Chondrocyte (in vitro differentiated cells): ENCODE measurements at places on chromosomes 2 and 18. TPM values are rescaled to one million over a fixed set of nuclear protein-coding genes. Genes with fewer than 3 reads are reported as not detected.

GRCh38 chr2:128037649-128038048 lies 9.8 kb upstream of the SAP130 start:
- DNase-seq, result no peak

GRCh38 chr18:8584798-8585197 lies 24.4 kb upstream of the RAB12 start:
- DNase-seq, result no peak

SPP2 gene
- not detected in 3 replicates for total RNA-seq

REG1B gene
- not detected in 3 replicates for total RNA-seq

DNA sequence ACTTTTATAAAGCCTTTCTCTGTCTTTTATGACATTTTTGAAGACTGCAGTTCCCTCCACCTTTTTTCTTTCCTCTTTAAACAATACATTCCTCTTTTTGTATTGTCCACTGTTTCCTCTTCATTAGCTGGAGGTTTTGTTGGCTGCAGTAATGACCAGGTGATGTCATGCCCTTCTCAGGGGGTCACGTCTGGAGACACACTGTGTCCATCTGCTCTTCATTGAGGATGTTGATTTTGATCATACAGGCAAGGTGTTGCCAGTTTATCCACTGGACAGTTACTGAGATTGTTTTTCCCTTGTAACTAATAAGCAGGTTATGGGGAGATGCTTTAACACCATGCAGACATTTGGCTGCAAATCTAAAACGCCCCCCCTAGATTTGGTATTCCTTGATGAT lies 19.8 kb downstream of the ZNF407 start:
- DNase-seq, result no peak

VIT gene
- 0.15 to 2.6 TPM in 2 of 3 replicates, not detected in the other for total RNA-seq

- no peak for DNase-seq
Observed at GRCh38 chr2:164642268-164642667, 21.0 kb upstream of the GRB14 start.

- no peak for DNase-seq
Observed at GRCh38 chr2:136232456-136233172, 114.7 kb upstream of the CXCR4 start.

DNA sequence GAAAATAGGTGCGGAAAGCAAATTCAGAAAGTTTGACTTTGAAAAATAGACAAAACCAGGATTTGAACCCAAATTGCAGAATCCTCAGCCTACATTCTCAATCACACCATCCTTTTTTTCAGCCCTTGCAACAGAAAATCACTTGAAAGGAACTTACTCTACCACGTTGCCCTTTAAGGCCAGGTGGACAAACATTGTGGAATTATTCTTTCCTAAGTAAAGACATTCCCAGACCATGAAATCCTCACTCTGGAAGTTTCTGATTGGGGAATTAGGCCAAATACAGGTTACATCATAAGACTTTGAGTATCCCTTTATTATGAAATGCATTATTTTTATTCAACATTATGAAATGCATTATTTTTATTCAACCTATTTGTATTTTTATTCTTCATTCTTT lies 259.4 kb downstream of the RAD51AP2 start:
- no peak for DNase-seq

GRCh38 chr2:138744713-138745112 lies 35.5 kb downstream of the NXPH2 start:
- DNase-seq, result no peak

GRCh38 chr2:206555721-206556120 lies 86.6 kb upstream of the FAM237A start:
- DNase-seq, result no peak

DNA sequence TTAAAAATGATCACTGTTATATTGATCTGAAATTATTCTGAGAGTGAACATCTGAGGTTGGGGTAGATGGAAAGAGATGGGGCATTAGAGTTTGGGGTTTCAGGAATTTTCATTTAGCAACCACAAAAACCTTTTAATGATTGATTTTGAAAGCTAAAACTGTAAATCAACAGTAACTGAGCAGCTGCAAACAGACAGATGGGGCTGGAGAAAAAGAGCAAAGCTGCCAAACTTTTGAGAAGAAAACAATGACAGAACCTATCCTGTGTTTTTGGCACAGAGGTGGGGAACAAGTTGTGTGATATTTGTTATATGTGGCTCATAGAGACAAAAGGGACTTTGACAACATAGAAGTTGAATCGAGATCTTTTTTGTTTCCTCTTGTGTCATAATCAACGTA lies 415.8 kb upstream of the DSEL start:
- DNase-seq, result no peak
